ENCODE measurements at places on chromosomes 5 and 9.

GRCh38 chr5:139228201-139228803 is 30.1 kb upstream of the SIL1 start:
- DNase-seq = no peak

DNA sequence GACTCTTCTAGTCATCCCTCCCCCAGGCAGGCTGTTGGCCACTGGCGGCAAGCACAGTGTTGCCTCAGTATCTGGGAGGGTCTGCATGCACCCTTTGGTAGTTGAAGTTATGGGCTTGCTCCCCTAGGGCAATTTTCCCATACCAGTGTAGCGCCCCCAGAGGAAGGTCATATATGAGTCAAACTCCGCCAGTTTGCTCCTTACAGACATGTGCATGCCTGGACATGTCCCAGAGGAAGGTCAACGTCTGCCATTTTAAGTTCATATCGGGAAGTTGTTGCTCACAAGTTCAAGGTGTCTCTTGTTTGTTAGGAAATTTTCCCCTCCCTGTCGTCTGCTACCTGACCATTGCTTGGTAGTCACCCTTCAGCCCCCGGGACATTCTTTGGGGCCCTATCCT is 51.3 kb upstream of the MROH2B start:
- DNase-seq = no peak

GRCh38 chr5:95826949-95827891 is 4.7 kb upstream of the GLRX start:
- DNase-seq = no peak

DNA sequence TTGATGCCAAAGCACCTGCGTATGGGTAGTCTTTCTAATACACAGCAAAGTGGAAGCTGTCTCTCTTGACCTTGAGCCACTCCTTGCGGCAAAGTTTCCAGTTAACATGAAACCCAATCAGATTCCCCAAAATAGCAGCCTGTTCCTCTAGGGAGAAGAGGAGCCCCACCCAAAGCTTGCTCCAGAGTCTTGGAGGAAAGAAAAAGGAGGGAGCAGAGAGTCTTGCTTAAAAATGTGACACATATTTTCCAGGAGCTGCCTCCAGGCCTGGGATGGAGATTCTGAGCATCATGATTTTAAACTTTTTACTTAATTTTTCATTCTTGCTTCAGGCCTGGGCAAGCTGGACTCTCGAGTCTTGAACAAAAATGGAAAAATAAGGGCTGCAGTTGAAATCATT is 223.5 kb upstream of the TNC start:
- no peak for DNase-seq

GRCh38 chr9:89359751-89360261 is 41.5 kb downstream of the SECISBP2 start:
- no peak for DNase-seq

DNA sequence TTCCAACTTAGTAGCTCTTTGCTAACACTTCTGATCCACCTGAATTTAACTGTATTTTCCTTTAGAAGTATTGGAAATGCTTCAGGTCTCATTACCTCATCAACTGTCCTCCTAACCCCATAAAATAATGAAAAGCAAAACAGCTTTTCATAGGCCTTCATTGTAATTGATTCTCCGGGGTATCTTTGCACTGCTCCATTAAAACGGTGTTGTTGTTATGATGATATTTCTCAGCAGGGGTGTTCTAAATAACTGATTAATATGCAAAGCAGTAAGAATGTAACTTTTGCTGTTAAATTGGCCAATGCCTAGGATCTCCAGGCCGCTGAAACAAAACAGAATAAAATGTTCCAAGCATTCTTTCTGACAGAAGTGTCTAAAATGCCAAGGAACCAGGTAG is 1983.2 kb downstream of the EFNA5 start:
- no peak for DNase-seq

GRCh38 chr9:114856215-114856941 is 50.5 kb upstream of the TNFSF15 start:
- no peak for DNase-seq

DNA sequence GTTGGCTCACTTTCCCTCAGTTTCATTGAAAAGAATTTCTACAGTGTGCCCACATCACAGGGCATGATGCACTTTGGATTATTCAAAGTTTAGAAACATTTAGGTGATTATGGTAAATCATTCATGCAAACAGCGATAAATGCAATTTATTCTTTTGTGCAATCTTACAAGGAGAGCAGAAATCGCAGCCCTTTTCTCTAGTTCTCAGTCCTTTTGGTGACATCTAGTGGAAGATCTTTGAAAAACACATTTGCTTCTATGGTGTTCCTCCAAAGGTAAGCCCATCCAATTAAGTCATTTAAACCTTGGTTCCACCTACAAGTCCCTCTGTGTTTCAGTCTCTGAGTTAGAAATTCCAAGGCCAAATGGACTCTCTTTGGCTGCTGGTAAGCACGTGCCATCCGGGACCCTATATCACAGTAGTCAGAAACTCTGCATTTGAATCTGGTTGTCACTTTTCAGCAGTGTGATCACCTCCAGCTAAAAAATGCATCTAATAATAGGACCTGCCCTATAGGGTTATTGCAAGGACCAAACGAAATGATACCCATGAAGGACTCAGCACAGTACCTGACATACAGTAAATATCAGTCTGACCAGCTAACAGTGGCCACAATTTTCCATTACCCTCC is 66.4 kb downstream of the MACROH2A1 start:
- DNase-seq = no peak

DNA sequence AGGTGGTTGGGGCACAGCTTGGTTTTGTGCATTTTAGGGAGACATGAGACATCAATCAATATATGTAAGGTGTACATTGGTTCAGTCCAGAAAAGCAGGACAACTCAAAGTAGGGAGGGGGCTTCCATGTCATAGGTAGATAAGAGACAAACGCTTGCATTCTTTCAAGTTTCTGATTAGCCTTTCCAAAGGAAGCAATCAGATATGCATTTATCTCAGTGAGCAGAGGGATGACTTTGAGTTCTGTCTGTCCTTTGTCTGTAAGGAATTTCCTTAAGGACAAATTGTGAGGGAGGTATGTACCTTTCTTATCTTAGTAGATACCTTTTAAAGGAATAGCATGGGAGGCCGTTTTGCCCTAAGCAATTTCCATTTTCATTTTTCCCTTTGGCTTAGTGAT is 63.3 kb downstream of the COL15A1 start:
- DNase-seq = no peak
